ENCODE measurements at places on chromosomes 12 and 14. TPM values are rescaled to one million over a fixed set of nuclear protein-coding genes. Genes with fewer than 3 reads are reported as not detected.
A peak's percentile ranks its signal among the peaks of the same experiment; 100 is the strongest.

- DNase-seq = no peak
These were observed 6.8 kb upstream of the DYNC1H1 start for GRCh38 chr14:101957406-101958234.

GRCh38 chr12:104596898-104597843, 140.4 kb downstream of the CHST11 start:
- DNase-seq = no peak

- DNase-seq = peak; percentile 40
These were observed 597 bp downstream of the SOAT2 start for GRCh38 chr12:53103860-53104305.

DNA sequence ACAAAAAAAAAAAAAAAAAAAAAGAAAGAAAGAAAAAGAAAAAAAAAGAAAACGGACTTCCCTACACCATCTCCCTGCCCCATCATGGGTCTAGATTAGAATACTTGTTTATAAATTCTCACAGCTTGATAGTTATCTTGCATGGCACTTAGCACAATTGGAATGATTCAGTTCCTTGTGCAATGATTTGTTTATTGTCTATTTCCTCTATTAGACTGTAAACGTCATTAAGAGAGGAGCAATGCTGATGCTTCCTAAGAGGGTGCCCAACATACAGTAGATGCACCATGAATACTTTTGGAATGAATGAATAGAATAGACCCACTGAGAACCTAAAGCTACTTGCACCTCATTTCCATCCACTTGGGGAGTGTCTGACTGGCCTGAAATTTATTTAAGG, 40.8 kb downstream of the PAX9 start:
- no peak for DNase-seq

Gene CELA1
- total RNA-seq = not detected

Gene NYNRIN
- total RNA-seq = not detected

Gene SDS
- total RNA-seq = not detected

Gene TAMALIN
- 632 TPM for total RNA-seq

Gene CCDC177
- not detected for total RNA-seq

Gene WNT1
- 5.9 TPM for total RNA-seq

All from CD8-positive, alpha-beta T cell (primary cell).